Stimulated activated CD4-positive, alpha-beta T cell treated with anti-CD3 and anti-CD28 coated beads, TNF-alpha, amount 100 ng/mL, for 1 hour (primary cell): ENCODE measurements at places on chromosomes 6 and 20.

DNA sequence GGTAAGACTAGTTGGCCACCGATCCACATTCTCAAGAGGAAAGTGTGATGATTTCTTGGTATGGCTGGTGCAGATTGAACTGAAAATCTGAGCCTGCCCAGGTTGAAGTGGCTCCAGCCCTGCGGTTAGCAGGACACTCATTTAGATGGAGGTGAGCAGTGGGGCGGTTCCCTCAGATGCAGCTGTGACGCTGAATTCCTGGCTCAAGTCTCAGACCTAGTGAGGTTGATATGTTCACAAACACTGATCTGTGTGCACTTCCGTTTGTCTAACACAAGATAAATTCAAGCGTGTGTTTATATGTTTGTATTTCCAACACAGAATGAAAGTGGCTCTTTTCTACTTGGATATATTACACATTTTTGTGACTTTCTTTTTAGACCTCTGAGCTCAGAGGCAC lies 83.4 kb upstream of the FRMD1 start:
- DNase-seq = no peak

DNA sequence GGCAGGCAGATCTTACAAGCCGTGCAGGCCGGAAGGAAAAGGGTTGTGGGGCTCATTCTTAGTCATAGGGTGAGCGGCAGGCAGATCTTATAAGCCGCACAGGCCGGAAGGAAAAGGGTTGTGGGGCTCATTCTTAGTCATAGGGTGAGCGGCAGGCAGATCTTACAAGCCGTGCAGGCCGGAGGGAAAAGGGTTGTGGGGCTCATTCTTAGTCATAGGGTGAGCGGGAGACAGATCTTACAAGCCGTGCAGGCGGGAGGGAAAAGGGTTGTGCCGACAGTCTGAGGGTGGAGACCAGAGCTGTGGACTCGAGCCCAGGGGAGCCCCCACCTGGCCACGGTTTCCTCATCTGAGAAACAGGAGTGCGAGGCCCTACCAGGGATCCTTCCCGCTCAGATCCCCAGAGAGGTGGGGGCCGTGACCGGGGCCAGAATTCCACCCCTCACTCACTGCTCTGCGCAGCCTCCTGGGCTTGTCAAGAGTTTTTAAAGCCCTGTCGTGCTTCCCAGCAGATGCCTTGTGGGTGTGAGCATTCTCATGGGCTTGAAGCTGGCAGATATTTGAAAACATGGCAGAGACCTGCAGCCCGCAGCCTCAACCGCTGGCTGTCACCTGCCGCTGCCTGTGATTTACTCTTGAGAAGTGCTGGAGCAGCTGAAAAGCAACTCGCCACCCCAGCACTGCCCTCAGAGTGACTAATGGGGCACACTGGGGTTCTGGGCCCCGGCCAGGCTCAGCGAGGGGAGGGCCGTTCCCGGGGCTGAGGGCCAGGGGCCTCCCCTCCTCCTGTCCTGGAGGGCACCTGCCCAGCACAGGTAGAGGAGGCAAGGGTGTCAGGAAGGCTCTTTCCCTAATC lies 31.9 kb downstream of the NTSR1 start:
- DNase-seq = peak; percentile 65

DNA sequence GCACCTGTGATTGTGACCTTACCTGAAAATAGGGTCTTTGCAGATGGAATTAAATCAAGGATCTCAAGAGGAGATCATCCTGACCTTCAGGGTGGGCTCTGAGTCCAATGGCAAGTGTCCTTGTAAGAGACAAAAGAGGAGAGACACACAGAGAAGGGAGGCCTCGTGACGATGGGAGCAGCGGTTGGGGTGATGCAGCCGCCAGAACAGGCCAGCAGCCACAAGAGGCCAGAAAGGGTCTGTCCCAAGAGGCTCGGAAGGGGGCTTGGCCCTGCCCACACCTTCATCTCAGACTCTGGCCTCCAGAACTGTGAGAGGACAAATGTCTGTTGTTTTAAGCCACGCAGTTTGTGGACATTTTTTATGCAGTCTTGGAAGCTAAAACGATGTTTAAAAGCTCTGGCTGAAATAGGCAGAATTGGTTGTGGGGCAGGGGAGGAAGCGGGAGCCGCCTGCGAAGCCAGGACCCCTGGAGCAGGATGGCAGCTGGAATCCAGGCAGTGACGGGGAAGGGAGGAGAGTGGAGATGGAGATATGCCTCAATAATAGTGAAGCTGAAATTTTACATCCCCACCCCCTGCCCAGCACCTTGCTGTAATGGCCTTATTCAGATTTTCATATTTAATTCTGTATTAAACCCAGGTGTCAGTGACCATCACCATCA lies 216.4 kb downstream of the ANKRD60 start:
- no peak for DNase-seq

DNA sequence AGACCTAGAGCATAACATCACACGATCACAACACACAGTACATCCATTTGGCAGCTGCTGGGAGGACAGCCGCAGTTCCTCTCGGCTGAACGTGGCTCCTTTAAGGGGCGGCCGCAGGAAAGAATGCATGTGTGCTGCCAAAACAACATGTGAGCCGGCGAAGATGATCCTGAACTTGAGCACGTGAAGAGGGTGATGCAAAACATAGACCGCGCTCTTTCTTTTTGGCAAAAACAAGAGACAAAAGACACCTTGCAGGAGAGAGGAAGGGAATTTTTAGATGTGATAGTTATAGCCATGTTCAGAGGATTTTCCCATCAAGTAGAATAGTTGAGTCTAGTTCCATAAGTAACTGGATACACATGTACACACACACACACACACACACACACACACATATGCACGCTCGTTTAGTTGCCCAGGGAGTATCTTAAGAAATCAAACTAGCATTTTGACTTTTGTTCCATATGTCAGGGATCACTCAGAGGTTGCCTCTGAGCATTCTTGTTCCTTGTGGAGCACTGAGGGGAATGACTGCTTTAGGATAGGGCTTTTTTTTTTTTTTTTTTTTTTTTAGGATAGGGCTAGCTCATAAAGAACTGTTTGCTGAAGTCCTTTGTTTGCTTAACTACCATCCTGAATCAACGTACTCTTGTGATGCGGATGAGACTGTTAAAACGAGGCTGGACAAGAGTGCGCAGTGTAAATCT lies 21.7 kb upstream of the RANBP9 start:
- no peak for DNase-seq

DNA sequence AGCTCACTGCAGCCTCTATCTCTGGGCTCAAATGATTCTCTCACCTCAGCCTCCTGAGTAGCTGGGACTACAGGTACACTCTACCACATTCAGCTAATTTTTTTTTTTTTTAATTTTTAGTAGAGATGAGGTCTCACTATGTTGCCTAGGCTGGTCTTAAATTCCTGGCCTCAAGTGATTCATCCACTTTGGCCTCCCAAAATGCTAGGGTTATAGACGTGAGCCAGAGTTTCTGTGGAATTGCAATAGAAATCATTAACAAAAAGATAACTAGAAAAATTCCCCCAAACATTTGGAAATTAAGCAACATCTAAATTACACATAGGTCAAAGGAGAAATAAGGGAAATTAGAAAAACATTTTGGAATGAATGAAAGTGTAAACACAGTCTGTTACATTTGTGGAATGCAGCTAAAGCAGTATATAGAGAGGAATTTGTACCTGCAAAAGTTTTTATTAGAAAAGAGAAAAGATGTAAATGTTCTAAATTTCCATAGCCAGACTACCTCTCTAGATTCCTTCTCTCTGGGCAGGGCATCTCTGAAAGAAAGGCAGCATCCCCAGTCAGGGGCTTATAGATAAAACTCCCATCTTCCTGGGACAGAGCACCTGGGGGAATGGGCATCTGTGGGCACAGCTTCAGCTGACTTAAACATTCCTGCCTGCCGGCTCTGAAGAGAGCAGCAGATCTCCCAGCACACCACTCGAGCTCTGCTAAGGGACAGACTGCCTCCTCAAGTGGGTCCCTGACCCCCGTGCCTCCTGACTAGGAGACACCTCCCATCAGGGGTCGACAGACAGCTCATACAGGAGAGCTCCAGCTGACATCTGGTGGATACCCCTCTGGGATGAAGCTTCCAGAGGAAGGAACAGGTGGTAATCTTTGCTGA lies 51.3 kb downstream of the ATRN start:
- DNase-seq = no peak

DNA sequence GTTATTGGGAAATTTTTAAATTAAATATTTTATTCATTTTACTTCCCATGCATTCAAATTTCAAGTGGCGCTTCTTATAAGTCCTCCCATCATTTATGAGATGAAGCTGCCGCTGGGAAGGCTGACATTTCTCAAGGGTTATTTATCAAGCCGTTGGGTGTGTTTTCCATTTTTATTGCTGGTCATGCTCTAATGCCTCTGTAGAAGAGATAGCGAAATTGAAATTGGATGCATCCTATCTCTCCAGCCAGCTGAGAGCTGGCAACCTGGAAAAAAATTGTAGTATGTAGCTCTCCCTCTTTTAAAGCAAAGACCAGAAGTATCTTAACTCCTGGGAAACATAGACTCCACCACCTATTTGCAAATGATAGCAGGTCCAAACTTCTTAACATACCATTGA lies 135.9 kb downstream of the C6orf118 start:
- DNase-seq = no peak

DNA sequence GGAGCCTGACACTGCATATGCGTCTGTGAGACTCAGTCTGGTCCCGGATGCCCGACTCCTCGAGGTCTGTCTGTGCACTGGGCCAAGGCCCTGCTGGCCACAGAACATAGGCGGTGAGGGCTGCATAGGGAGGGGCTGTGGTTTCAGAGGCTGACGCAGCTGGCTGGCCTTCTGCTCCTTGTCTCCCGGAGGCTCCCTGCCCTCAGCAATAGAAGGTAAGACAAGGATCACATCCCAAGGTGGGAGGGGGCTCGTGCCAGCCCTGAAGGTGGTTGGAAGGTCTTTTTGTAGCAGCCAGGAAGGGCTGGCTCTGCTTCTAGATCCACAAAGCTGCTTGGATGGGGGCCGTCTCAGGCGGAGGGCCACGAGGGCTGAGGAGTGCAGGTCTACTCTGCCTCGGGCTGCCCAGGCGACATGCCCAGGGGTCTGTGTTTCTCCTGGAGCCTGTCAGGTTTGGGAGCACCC lies 239.8 kb upstream of the SULF2 start:
- no peak for DNase-seq

- DNase-seq = no peak
Observed at GRCh38 chr20:8212286-8212685, 80.2 kb downstream of the PLCB1 start.

GRCh38 chr20:19024296-19025035 lies 188.0 kb upstream of the SLC24A3 start:
- no peak for DNase-seq

DNA sequence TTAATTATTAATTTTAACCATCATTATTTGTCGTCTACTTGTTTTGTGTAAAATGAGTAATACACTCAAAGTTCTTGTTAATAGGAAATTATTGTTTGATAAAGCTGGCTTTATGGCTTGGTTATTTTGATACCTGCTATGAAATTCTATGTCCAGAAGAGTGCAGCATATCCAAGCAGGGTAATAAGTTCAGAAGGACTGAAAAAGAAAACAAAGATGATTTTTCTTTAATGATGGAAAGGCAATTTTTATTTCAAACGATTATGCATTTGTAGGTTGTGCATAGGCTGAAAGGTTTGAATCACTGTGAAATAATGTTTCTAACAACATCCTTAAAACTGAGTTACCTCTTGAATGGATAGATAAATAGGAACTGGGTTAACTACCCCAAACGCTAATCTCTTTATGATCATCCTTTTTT lies 1.4 kb upstream of the MAN1A1 start:
- no peak for DNase-seq

DNA sequence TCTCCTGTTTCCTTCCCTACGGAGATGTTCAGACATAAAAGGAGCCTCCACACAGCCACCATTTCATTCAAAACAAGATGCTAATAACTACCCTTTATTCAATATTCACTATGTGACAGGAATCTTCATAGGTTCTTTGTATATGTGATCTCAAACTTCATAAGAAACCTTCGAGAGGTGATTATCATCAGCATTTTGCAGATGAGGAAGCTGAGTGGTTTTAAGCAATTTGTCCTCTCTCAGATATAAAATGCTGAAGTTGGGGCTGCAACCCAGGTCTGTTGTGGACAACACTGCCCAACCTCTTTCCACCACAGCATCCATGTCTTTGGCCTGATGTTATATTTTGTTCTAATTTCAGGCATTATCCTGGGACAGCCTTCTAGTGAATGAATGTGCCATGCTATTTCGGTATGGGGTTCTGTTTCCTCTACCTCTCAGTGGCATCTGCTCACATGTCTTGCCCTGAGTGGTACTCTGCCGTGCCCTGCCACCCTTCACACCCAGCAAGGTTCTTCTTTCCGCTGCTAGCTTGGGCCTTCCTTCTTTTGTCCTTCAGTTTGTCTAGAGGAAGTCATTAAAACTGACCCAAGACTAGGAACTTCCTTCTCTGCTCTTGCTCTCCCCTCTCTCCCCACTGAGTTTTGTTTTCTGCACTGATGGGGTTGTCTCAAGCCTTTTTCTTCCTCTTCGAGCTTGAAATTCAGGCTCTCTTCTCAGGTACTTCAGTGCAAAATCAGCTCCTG lies 300.9 kb upstream of the PRDM1 start:
- no peak for DNase-seq

GRCh38 chr20:50312682-50313521 lies 122.3 kb downstream of the CEBPB start:
- no peak for DNase-seq

GRCh38 chr20:44715499-44716308 lies 535 bp downstream of the CCN5 start:
- DNase-seq = no peak

DNA sequence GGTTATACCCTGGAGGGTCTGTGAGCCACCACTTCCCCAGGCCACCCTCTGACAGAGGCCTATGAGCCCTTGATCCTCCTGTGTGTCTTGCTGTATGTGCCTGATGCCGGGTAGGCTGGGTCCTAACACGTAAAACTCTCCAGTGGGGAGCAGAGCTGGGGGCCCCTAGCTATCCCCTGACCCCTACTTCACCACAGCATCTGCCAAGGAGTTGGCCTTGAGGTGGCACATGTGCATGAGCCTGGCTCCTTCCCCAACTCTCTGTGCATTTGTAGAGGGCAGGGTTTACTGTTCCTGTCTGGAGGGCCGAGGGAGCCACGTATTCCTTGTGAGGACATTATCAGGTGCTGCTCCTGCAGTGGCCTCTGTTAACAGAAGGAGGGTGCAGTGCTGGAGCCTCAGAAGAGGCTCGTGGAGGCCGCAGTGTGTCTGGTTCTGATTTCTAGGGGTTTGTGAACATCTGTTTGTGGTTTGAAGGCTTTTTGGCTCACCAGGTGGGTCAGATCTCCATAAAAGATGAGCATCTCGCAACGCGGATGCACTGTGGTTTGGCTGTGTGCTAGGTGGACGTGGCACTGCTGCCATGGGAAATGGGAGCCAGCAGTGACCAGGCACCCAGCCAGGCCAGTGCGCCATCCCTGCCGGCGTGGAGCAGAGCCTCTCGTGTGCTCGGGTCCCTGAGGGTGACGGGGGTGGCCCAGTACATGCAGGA lies 152.1 kb downstream of the DTNBP1 start:
- DNase-seq = no peak

- no peak for DNase-seq
Observed at GRCh38 chr20:38095017-38095686, 61.6 kb downstream of the RPRD1B start.

GRCh38 chr6:66226109-66226508 lies 519.1 kb upstream of the EYS start:
- no peak for DNase-seq

- DNase-seq = no peak
Observed at GRCh38 chr20:20395903-20396568, 28.1 kb downstream of the INSM1 start.
